Heart left ventricle (tissue), 16 donors: ENCODE measurements at places on chromosomes 4 and X. TPM values are rescaled to one million over a fixed set of nuclear protein-coding genes. Genes with fewer than 3 reads are reported as not detected.

GRCh38 chrX:124827258-124827845 is 481.0 kb downstream of the SH2D1A start:
- no peaks in the 10 kb centered on the region for H3K27me3 ChIP-seq
- H3K4me3 ChIP-seq = no peak overlapping the region
- H3K36me3 ChIP-seq = no peaks in the 10 kb centered on the region

DNA sequence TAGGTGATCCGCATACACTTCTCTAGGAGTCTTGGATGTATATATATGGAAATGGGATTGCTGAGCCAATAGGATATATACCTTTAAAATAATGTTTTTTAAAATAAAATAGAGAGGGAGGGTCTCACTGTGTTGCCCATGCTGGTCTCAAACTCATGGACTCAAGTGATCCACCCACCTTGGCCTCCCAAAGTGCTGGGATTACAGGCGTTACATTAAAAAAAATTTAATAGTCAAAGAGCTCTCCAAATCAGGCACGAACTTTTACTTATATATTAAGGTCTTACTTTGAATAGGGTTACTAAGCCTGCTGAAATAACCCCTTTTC is 109.0 kb downstream of the GNL3L start:
- H3K27ac ChIP-seq = peak overlapping the region; percentile 86
- no peaks in the 10 kb centered on the region for H3K36me3 ChIP-seq
- no peak for DNase-seq
- H3K27me3 ChIP-seq = no peaks in the 10 kb centered on the region
- H3K4me1 ChIP-seq = peaks cover 7% of the 10 kb centered on the region
- peak overlapping the region; percentile 56 for H3K4me3 ChIP-seq

GRCh38 chr4:8272472-8273428 is 3.2 kb downstream of the HTRA3 start:
- no peaks in the 10 kb centered on the region for H3K36me3 ChIP-seq
- H3K4me3 ChIP-seq = peak overlapping the region; percentile 65
- no peaks in the 10 kb centered on the region for H3K27me3 ChIP-seq
- H3K27ac ChIP-seq = peak overlapping the region; percentile 68
- DNase-seq = peak; percentile 81

DNA sequence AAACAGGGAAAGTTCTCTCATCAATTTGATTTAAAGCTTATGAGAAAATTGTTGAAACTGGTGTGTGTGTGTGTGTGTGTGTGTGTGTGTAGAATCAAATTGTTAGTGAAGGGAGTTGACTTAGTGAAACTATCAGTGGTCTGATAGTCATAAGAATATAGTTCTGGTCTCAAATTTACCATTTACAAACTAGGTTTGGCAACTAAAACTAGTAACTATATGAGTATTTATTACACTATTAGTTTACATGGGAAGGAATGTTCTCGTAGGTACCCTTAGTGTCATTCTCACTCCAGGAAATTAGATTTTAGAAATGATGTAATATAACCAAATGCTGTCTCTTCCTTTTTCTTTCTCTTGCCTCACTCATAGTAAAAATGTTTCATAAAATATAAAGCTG is 11.9 kb downstream of the SULT1E1 start:
- H3K4me3 ChIP-seq = no peak overlapping the region
- H3K27me3 ChIP-seq = no peaks in the 10 kb centered on the region
- no peak overlapping the region for H3K27ac ChIP-seq
- no peaks in the 10 kb centered on the region for H3K4me1 ChIP-seq
- DNase-seq = no peak

DNA sequence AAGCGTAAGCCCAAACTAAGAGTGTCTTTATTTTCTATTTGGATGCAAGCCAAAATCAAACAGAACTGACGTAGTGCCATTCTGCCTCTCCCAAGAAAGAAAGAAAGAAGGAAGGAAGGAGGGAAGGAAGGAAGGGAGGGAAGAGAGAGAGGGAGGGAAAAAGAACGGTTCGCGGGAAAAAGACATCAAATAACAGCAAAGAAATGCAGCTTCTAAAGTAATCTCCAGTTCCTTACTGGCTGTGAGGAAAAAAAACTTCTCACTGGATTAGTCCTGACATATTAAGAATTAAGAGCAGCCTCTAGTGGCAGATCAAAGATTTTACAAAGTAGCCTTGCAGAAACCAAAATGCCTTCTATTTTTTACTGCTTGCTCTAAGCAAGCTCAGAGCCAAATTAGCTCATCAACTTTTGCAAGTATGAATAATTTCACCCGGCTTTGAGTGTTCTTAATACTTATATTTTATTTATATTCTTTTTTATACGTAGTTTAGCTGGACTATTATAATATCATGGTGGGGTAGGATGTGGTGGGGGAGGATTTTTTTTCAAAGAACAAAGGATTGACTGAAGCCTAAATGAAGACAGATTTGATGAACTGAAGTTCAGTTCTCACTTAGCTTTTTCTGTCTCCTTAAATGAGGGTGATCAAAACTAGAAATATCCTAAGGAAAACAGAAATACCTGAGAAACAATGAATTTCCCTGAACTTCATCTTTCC is 36.6 kb downstream of the PITX2 start:
- no peak for DNase-seq
- no peak overlapping the region for H3K4me3 ChIP-seq
- H3K36me3 ChIP-seq = no peaks in the 10 kb centered on the region

GRCh38 chrX:119062750-119063374 is 9.9 kb upstream of the CT47C1 start:
- H3K36me3 ChIP-seq = no peaks in the 10 kb centered on the region
- no peak overlapping the region for H3K27ac ChIP-seq
- no peak for DNase-seq
- no peaks in the 10 kb centered on the region for H3K27me3 ChIP-seq

DNA sequence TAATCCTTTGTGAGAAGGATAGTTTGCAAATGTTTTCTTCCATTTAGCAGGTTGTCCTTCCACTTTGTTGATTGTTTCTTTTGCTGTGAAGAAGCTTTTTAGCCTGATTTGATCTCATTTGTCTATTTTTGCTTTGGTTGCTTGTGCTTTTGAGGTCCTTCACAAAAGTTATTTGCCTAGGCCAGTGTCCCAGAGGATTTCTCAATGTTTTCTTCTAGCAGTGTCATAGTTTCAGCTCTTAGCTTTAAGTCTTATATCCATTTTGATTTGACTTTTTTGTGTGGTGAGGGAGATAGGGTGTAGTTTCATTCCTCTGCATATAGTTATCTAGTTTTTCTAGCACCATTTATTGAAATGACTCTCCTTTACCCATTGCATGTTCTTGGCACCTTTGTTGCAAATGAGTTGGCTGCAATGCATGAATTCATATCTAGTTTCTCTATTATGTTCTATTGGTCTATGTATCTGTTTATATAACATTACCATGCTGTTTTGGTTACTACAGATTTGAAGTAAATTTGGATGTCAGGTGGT is 41.8 kb upstream of the ANTXR2 start:
- no peak for DNase-seq
- H3K27me3 ChIP-seq = no peaks in the 10 kb centered on the region
- no peak overlapping the region for H3K27ac ChIP-seq

- H3K27me3 ChIP-seq = no peaks in the 10 kb centered on the region
- H3K4me3 ChIP-seq = no peak overlapping the region
- DNase-seq = no peak
- peaks cover 3% of the 10 kb centered on the region for H3K4me1 ChIP-seq
Observed at GRCh38 chr4:87465739-87466366, 43.5 kb downstream of the NUDT9 start.

DNA sequence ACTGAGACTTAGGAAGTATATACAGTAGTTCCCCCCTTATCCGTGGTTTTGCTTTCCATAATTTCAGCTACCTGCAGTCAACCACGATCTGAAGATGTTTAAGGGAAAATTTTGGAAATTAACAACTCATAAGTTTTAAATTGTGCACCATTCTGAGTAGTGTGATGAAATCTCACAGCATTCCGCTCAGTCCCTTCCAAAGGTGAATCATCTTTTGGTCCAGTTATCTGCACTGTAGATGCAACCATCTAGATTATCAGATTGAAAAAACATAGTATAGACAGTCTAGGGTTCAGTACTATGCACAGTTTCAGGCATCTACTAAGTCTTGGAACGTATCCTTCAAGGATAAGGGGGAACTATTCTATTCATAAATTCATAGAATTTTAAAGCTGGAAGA is 109.0 kb downstream of the ANXA3 start:
- DNase-seq = no peak
- H3K36me3 ChIP-seq = no peaks in the 10 kb centered on the region
- no peaks in the 10 kb centered on the region for H3K4me1 ChIP-seq
- no peak overlapping the region for H3K4me3 ChIP-seq
- no peak overlapping the region for H3K27ac ChIP-seq

DNA sequence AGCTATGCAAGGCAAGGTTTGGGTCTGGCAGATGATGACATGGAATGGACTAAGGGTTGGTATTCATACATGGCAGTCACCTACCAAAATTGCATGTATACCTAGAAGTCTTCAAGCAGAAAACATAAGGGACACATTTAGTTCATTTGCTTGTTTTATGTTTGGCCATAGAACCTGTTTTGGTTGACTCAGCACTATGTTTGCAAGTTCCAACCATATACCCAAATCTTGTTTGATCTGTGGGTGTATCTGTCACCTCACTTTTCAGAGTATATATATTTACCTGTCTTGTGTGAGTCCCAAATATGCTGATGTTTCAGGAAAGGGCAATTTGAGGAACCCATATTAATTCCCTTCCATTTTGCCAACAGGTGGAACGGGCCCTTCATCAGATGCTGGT is 39.3 kb downstream of the ATG4A start:
- no peak overlapping the region for H3K27ac ChIP-seq
- no peak for DNase-seq
- no peaks in the 10 kb centered on the region for H3K27me3 ChIP-seq
- H3K4me1 ChIP-seq = no peaks in the 10 kb centered on the region
- no peaks in the 10 kb centered on the region for H3K36me3 ChIP-seq

- no peaks in the 10 kb centered on the region for H3K36me3 ChIP-seq
- no peaks in the 10 kb centered on the region for H3K4me1 ChIP-seq
- DNase-seq = no peak
- no peak overlapping the region for H3K27ac ChIP-seq
Observed at GRCh38 chrX:105136786-105137185, 83.7 kb downstream of the TEX13A start.

- no peaks in the 10 kb centered on the region for H3K4me1 ChIP-seq
- H3K36me3 ChIP-seq = no peaks in the 10 kb centered on the region
- peak; percentile 58 for DNase-seq
- no peak overlapping the region for H3K27ac ChIP-seq
Observed at GRCh38 chr4:121462660-121463261, 81.9 kb upstream of the QRFPR start.

Gene CXCL3
- total RNA-seq = 3.7 TPM

Gene GAGE12E
- not detected for total RNA-seq
